ENCODE measurements at places on chromosomes 7 and 10.

DNA sequence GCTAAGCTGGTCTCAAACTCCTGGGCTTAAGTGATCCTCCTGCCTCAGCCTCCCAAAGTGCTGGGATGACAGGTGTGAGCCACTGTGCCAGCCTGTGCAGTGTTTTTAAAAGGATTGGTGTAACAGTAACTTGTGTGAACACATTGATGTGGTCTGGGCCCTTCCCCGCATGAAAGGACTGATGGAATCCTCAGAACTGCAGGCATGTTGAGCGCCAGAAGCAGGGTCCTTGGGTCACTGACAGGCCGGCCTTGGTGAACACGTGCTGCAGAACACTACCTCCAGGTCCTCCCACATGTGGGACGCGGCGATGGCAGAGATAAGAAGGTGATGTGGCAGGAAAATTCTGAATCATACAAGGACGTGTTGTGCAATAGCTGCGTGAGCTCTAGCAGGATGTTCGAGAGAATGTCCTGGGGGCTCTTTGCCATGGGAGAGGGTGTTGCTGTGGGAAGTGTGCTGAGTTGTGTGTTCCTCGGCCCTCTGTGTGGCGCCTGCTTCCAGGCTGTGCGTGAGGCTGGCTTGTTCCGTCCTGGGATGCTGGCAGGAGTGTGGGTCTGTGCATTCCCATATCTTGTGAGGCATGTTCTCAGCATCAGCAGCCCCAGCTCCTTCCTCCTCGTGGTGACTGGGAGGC lies 68.2 kb downstream of the DNAJB6 start:
- no peak for DNase-seq

DNA sequence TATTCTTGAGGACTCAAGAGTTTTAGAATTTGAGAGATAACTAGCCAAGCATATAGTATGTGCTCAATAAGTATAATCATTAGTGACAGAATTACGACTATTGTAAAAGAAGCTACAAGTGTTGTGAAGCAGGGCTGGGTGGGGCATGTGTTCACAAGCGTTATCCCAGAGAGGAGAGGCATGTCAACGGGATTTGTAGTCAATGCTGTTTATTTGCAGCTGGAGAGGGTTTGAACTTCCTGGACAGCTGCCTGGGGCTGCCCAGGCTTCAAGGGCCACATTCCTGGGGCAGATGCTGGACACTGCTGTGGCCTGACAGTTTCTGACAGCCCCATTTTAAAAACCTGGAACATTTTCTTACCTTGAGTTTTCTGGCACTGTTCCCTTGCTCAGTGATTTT lies 36.9 kb upstream of the CDHR3 start:
- DNase-seq = no peak

GRCh38 chr7:87156709-87157108 lies 4.5 kb downstream of the DMTF1 start:
- no peak for DNase-seq

- DNase-seq = no peak
Measured at GRCh38 chr10:122468926-122469781, 7.8 kb downstream of the HTRA1 start.

DNA sequence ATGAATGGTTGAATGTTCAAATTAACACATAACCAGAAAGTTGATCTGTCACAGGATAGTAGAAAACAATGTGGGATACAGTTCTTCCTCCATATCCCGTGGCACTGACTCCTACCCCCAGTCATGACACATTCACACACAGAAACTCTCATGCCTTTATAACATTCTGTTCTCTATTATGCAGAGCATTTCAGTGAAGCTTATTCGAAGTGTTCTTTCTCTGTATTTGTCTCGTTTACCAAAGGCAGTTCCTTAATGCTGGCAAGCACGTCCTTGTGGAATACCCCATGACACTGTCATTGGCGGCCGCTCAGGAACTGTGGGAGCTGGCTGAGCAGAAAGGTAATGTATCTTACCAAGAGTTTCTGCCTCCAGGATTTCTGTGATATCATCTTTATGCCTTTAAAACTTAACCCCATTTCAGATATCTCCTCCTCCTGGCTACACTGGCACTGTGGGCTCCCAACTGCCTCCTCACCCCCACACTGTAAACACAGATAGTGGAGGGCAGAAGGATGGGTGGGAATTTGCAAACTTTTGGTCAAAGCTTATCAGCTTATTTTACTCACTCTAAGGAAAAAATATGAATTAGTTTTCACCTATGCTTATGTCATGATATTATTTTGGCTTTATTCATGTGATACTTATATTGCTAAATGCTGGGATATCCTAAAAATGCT lies 34.1 kb downstream of the BLVRA start:
- DNase-seq = no peak

- DNase-seq = no peak
Measured at GRCh38 chr7:87767827-87768226, 108.3 kb downstream of the SLC25A40 start.

DNA sequence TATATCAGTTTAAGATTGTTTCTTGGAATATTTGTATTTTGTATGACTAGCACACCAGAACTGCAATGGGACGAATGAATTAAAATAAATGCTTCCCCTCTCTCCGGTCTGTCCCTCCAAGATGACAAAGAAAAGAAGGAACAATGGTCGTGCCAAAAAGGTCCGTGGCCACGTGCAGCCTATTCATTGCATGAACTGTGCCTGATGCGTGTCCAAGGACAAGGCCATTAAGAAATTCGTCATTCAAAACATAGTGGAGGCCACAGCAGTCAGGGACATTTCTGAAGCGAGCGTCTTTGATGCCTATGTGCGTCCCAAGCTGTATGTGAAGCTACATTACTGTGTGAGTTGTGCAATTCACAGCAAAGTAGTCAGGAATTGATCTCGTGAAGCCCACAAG lies 17.2 kb upstream of the PAPSS2 start:
- DNase-seq = no peak

DNA sequence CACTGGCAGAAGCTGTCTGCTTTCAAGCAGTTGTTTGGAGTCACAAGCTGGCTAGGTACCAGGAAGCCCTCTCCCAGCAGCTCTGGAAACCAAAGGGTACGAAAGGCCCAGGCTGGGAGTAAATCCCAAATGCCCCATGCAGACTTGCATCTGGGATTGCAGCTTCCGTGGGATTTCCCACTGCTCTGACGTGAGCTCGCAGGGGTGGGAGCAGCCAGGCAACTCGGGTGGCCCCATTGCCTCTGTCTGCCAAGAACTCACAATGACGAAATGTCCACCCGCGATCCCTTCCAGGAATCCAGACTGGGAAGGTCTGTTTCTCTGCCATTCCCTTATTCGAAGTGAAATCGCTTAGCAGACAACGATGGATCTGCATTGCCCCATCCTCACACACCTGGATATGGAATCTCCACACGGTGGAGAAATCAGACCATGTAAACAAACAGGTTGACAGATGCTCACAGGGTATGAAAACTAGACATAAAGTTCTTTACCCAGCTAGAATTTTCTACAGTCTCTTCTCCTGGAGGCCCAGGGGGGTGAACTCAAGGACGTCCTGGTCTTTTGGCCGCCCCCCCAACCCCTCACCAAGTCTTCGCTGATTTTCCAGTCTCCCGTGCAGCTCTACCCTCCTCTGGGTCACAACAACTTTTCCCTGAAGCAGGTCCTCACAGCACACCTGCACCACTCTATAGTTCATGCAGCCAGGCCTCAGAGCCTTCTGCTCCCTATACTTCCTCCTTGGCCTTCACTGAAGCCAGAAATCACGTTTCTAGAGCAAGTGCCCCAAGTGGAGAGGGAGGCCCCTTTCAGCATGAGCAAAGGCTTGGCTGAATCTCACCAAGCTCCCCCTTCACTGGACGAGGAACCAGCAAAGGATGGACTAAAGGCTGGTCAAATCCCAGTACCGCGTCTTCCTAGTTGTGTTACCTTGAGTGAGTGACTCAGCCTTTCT lies 20.0 kb downstream of the SH3PXD2A start:
- no peak for DNase-seq

DNA sequence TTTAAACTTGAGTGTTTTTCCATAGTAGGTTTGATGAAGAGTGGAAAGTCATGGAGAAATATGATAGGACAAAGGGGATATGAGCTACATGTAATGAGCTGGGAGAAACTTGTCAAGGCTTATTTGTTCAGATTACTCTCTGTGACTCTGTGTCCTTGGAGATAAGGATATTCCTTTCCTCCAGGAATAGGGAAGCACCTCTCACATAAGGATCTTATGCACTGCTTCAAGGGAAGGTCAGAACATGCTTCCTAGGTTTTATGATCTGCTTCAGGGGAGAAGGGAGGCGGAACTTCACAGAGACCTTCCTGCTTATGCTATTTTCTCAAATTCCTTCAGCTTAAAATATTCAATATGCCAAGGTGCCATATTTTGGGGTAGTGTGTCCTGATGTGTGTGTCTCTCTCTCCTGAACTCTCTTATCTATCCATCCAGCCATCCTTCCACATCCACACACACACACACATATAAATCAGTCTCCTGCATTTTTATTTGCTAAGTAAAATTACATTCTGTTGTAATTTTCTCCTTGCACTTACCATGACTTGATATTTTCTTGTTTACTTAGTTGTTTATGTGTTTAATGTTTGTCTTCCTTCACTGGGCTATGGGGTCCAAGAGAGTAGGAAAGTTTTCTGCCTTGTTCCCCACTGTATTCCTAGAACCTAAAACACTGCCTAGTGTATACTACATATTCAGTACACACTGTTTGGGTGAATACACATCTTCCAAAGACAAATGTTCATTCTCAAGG lies 26.4 kb downstream of the ARL4A start:
- DNase-seq = no peak

DNA sequence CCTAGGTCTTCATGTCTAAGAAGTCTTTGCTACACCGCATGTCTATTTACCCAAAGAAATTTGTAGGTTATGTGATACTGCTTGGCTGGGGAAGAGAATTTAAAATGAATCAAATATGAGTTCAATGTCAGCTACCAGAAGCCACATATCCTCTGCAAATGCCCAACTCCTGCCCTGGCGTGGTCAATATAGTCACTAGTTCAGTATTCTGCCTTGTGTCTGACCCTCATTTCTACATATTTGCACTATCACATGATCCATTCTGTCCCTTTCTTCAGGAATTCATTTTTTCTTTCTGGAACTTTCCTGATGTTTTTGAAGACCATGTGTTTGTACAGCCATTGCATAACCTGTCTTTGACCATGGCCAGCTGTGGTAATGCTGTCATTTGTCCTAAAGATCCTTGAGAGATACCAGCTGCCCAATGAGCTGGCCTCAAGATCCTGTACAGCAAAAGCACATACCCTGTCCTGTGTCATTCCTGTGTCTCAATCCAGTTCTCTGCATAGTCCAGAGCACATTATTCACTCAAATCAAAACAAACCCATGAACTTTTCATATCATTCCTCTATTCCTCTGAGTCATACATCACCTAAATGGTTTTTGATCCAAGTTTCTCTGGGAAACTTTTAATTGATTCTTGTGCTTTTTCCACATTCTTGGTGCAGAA lies 524.5 kb downstream of the PARD3 start:
- no peak for DNase-seq

- DNase-seq = no peak
Measured at GRCh38 chr7:44060091-44060947, 5.0 kb downstream of the PGAM2 start.

- DNase-seq = no peak
Measured at GRCh38 chr7:41969561-41970105, 266.7 kb upstream of the INHBA start.

GRCh38 chr10:102085336-102085735 lies 20.2 kb downstream of the HPS6 start:
- no peak for DNase-seq

DNA sequence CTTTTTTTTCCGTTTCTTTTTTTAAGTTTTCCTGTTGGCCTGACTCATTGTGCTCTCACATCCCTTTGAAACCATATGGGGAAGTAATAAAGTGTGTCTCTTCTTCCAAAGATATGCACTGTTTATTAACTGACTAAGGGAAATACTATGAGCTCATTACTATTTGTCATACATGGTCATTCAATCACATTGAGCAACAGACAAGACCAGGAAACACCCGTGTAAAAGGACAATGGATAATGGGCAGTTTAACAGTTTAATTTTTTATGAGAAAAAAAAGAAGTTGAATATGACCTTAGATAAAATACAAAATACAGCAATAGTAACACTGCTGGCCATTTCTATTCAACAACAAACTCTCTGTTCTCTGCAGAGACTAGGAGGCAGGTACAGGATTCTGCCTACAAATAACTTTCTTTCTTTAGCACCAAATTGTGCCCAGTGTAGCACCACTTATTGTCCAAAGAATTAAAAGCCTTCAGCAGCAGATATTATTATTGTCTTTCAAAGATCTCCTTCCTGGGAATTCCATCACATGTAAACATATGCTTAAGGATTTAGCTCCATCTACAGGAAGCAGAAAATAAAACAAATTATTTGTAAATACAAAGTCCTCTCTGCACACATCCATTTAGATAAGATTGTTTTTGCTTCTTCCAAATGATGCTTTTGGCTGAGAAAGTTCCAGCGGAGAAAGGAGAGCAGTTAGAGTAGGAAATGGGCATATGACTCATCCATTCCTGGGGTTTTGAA lies 55.0 kb upstream of the AKR1E2 start:
- DNase-seq = no peak

DNA sequence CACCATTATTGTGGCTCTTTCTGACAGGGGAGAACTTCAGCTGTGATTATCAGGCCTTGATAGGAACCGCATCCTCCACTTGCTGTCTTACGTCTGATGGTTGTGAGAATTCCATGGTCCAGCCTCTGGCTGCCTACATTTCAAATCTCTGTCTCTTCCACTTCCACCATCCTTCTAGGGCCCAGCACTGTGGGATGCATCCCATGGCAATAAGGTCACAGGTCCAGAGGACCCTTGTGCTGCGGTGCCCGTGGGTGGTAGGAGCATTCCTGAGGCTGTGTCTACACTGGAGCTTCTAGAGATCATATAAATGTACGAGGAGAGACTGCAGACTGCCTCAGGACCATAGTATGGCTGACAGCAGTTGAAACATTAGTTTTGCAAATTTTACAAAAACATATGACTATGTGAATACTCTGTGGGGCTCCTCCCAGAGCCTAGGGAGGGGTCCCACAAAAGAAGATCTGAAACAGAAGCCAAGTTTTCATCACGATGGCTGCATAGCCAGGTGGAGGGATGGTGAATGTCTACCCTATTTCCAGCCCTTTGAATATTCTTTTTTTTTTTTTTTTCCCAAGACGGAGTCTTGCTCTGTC lies 11.8 kb downstream of the CALML3 start:
- no peak for DNase-seq

GRCh38 chr7:99898836-99899235 lies 20.5 kb downstream of the TRIM4 start:
- no peak for DNase-seq

Measured in activated CD4-positive, alpha-beta T cell treated with anti-CD3 and anti-CD28 coated beads for 4 hours (primary cell).